ENCODE measurements at places on chromosomes 13 and 19.

GRCh38 chr19:35555301-35556005, 8.0 kb downstream of the ATP4A start:
- DNase-seq: no peak

DNA sequence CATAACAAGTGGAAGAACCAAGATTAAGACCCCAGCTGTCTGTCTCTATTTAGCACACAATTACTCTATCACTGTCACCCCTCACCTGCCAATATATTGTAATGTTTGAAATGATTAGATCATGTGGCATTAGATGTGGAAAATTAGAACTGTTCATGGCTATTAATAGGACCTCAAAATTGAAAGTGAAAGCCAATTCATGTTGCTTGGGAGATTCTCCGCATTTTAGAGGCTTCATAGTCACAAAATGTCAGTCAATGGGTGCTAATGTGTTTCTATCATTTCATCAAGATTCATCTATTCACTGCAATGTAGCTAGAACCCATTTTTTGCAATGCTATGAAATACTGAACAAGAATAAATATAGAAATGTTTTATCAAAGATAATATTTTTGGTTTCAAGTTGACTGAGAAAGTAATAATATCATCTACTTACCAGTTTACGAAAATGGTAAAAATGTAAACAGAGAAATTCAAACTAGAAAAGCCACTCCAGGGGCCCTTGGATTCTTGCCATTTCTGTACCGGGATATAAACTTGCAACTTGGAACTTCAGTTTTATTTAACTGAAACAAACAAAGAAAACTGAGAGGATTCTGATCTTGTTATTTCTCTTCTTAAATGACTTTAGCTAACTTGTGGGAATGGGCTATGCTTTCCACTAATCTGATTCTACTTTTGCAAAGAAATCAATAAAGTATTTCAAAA, 388.6 kb downstream of the DCT start:
- DNase-seq: no peak

- no peak for DNase-seq
Observed at GRCh38 chr13:40130871-40131636, 475.6 kb downstream of the COG6 start.

DNA sequence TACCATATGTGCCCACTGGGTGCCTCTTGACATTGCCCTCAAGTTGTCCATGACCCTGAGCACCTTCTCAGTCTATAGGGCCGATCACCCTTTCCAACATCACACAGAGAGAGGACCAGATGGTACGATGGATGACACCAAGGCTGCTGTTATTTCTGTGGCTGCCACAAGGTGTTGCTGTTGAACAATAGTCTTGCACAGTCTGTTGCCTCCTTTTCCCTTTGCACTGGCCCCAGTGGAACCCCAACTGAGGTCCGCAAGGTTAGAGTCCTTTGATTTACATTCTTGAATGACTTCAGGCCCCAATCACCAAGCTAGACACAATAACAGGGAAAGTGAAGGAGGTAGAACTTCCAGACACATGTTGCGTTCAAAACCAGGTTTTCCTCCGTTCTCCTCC, 52.0 kb downstream of the TINCR start:
- no peak for DNase-seq

- DNase-seq: no peak
Observed at GRCh38 chr13:41588899-41589298, 131.5 kb downstream of the RGCC start.

GRCh38 chr19:2446381-2446780, 10.4 kb downstream of the LMNB2 start:
- peak; percentile 85 for DNase-seq

DNA sequence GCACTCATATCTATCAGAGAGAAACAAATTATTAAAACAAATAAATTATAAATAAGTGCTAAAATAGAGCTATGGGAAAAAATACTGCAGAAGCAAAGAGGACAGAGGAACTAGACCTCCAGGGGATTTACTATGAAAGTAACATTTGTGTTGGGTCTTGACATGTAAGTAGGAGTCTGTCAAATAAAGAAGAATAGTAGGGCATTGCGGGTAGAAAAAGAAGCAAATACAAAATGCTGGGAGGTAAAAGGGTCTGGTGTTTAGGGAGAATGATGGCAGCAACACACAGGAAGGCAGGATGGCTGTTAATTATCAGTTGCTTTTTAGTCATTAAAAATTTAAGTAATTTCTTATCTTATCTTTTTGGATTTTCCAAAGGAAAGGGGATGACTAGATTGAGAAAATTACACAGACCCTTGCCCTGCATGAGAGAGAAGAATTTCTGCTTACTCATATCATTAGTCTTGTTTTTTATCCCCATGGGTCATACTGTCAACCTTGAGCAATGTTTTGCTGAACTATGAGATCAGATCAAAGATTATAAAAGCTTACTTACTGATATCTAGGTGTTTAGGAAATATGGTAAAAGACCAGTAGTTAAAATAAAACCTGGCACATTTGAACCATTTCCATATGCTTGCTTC, 472.7 kb downstream of the DIAPH3 start:
- no peak for DNase-seq

GRCh38 chr19:3963458-3964255, 7.2 kb downstream of the DAPK3 start:
- DNase-seq: no peak

DNA sequence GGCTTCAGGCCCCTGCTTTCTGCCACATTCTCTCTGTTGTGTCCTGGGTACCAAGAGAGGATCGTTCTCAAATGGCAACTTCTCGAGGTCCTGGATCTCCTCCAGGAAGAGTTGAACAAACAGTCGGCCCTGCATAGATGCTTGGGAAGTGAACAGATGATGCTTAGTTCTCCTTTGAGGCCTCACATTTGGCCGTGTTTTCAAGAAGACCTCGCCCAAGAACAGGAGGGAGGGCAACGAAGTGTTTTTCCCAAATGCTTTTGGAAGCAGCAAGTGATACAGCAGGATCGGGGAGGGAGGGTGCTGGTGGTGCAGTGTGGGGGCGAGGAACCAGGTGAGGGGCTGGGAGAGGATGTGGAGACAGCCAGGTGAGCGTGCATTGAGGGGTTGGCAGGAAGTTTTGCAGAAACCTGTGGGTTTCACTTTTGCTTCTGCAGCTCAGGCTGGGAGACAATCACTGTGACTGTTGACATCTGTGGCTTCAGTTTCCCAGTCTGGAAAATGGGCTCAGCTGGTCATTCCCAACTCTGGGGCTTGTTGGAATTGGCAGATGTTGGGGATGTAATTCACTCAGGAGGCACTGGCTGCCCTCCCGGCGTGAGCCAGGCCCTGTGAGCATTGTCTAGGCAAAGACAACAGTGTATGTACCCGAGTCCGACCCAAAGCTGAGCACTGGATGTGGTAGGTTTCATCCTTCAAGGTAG, 21.6 kb downstream of the MAST3 start:
- no peak for DNase-seq

GRCh38 chr19:30006207-30006606, 64.2 kb downstream of the URI1 start:
- DNase-seq: no peak

DNA sequence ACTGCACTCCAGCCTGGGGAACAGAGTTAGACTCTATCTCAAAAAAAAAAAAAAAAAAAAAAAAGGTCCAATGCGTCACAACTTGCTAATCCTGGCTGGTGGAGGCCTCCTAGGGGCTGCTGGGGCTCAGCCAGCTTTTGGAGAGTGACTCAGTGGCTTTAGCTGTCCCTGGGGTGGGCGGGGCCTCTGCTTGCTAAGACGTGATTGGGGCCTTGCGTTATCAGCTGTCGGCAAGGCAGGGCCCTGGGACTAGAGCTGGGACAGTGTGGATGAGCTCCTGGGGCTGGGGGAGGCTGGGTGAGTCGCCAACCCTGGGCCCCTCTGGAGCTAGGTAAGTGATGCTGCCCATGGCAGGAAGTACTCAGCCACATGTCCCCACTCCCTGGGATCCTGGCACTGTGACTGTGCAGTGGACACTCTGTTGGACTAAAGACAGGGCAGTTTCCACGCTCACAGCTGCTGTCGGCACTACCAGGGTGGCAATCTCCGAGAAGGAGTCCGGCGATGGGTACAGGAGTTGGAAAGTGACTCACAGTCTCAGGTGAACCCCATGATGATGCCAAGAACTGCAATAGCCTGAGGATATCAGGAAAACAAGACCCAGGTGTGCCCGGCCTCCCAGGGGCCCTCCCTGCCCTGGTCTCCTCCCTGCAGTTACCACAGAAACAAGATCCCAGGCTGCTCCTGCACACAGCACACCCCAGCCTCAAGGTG, 32.2 kb downstream of the F2RL3 start:
- DNase-seq: no peak
